ENCODE measurements at places on chromosomes 1 and 21.

DNA sequence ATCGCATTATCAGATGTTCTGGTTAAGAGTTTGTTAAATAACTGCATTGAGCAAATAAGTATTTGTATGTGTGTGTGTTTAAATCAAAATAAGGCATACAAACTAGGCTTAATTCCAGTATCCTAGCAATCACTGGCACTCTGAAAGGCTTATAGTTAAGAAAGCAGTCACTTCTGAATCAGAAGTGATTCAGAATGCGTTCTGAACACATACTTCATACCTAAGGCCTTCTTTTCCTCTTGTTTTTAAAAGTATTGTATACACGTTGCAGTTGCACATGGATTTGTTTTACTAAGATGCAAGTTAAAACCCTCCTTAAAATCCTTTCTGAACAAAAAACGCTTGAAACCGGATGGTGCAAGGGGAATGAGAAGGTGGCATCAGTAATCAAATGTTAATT is 238.4 kb upstream of the DMRTA2 start:
- no peak for DNase-seq

- DNase-seq = no peak
Measured at GRCh38 chr1:15238789-15239188, 8.2 kb upstream of the FHAD1 start.

- no peak for DNase-seq
Measured at GRCh38 chr1:119556423-119556822, 49.4 kb downstream of the HSD3B1 start.

DNA sequence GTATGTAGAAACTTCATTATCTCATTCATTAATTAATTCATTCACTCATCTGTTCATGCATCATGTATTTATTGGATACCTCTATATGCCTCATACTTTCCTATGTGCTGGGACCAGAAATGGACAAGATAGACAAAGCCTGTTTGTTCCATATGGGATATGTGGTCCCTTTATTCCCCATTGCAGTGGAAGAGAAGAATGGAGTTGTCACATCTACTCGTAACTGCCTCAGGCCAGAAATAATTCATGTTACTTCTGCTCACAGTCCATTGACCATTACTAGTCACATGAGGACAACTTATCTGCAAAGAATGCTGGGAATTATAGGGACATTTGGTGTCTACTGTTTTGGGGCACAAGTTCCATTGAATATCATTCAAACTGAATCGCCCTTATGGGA is 327.8 kb downstream of the MATN1 start:
- no peak for DNase-seq

DNA sequence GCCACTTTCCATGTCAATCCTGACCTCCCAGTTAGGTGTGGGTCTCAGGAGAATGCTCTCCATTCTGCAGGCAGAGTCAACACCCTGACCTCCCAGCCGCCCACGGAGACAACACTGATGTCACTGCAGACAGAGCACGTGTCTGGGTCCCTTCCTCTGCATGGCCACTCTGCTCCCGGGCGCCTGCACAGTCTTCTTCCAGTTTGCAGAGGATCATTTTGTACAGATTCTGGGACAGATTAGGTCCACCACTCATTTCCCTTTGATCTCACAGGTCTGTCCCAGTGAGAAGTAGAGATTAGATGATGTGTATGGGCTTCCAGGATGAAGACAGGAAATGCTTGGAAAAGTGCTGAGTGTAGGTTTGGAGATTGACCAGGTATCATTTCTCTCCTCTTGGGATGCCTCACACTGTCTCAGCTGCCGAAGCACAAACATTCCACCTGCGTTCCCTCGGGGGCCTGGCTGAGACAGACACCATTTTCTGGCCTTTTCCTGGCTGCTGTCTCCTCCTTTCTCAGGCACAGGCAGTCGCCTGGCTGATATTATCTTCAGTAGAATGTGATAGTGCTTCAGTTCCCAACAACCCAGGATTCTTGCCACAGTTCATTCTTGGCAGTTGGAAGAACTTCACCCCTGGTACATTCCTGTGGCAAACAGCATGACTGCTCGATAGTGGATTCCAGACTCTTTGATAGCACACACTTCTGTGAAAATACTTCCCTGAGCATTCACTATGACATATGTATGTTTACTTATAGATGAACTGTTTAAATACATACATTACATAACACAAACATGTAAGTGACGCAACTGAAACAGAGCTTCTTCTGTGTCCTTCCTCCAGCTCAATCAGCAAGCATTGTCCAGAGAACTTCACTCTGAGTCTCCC is 7.9 kb downstream of the MYBPHL start:
- DNase-seq = no peak

GRCh38 chr1:113608399-113608798 is 150.9 kb downstream of the PHTF1 start:
- no peak for DNase-seq

DNA sequence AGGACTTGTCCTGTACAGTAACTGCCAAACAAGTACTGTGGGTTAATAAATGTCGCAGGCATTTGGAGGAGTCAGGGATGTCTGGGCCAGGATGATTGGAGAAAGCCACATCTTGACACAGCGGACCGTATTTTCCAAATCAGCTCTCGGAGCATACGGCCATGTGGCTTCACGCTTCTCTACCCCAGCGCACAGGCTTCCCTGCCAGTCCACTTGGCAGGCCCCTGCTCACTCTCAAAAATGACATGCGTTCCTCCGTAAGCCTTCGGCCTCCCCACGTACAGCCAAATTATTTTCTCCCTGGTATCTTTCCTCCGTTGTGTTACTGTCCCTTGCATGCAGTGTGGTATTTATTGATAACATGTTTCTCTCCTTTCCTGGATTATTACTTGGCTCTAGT is 7.2 kb upstream of the LRRC38 start:
- DNase-seq = no peak

GRCh38 chr21:36075171-36075570 is 5.3 kb downstream of the CBR1 start:
- DNase-seq = no peak

DNA sequence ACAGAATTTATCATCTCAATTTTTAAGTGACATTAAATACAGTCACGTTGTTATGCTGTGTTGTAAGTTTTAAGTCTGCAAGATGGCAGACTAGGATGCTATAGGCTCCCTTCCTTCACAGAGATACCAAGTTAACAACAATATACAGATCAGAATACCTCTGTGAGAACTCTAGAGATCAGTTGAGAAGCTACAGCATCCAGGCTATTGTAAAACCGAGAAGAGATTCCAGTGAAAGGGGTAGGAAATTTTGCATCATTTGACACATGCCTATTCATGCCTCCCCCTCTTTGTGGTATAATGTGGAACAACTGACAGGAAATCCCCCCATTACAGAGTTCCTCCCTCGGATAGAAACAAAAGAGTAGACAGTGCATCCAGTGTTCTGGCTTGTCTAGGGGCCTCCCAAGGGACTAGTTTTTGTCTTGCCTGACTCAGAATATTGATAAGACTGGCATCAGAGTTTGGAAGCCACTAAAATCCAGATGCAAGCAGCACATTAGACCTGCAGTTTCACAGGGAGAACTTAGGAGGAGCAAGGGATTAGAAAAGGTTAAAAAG is 80.6 kb downstream of the LBR start:
- no peak for DNase-seq

GRCh38 chr1:87348341-87349019 is 19.8 kb downstream of the LMO4 start:
- DNase-seq = no peak

GRCh38 chr1:160542303-160542945 is 19.4 kb upstream of the SLAMF6 start:
- no peak for DNase-seq

DNA sequence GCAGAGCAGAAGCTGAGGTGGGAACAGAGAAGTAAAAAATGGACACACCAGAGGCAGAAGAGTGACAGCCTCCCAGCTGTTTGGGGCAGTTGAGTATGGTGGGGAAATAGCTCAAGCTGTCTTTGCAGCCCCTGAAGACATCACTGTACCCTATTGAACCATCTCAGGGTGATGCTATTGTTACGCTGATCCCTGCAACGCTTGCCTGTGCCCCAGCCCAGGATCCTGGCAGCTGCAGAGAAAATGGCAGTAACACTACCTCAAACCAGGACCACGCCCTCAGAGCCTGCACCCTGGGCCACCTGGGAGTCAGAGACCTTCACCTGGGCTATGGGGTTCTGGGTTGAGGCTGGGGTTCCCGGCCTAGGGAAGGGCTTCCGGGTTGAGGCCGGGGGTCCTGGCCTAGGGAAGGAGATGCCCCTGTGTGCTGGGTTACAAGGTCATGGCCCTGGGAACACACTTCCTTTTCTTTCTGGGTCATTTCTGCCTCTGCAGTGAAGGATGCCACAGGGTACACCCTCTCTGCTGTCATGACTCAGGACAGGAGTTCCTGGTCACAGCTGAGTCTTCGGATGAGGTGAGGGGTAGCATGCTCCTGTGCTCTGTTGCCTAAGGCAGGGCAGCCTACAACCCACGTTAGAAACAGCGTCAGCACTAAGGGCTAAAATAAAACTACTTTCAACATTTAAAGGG is 11.6 kb downstream of the BSND start:
- no peak for DNase-seq

DNA sequence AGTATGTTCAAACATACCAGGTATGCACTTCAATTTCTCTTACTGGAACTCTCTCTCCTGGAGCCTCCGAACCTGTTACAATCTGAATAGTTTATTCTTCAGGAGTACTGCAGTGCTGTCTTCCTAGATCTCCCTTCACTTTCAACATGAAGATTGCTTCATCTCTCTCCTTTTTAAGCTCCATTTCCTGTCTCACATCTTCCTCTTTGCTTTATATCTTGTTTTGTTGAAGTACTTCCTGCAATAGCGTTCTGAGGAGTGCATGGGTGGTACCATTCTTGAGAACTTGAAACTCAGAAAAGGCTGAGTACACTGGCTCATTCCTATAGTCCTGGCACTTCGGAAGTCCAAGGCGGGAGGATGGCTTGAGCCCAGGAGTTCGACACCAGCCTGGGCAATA is 15.7 kb upstream of the C1orf146 start:
- DNase-seq = no peak

- no peak for DNase-seq
Measured at GRCh38 chr1:157771661-157772425, 5.1 kb downstream of the FCRL2 start.

DNA sequence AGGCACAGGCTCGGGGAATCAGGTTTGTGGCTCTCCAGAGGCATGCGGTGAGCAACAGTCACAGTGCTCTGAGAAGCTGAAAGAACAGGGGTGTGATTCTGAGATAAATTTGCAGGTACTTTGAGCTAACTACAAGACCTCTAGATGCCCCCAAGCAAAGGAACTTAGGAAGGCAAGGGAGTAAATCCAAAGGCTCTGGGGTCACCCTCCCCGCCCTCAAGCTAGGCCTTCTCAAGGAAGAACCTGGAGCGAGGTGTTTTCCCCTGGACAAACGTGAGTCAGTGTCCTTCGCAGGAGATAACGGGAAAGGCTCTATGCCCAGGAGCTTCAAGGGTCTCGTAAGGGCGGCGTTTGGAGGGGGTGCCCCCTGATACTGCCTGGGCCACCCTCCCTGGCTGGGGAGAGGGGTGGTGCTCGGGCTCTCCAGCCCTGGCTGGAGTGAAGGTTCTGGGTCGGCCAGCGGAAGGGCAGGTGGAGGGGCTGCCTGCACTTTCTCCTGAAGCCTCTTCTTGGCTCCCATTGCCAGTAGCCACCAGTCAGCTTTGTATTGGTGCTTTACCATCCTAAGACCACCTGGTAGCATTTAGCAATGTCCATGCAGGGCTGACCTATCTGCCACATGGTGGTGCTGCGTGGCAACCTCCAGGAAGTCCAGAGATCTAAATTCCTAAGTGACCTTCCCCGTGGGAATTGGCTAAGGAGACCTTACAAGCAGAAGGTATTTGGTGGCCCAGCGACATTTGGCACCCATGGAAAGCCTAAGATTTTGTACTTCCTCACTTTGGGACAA is 44.0 kb downstream of the GPR161 start:
- no peak for DNase-seq

- DNase-seq = peak; percentile 98
Measured at GRCh38 chr1:156751757-156752481, 444 bp upstream of the HDGF start.

GRCh38 chr1:6517435-6517851 is 26.0 kb upstream of the PLEKHG5 start:
- DNase-seq = no peak

- DNase-seq = no peak
Measured at GRCh38 chr1:116394270-116394669, 21.2 kb downstream of the ATP1A1 start.

- no peak for DNase-seq
Measured at GRCh38 chr1:226618380-226618779, 69.8 kb downstream of the STUM start.

DNA sequence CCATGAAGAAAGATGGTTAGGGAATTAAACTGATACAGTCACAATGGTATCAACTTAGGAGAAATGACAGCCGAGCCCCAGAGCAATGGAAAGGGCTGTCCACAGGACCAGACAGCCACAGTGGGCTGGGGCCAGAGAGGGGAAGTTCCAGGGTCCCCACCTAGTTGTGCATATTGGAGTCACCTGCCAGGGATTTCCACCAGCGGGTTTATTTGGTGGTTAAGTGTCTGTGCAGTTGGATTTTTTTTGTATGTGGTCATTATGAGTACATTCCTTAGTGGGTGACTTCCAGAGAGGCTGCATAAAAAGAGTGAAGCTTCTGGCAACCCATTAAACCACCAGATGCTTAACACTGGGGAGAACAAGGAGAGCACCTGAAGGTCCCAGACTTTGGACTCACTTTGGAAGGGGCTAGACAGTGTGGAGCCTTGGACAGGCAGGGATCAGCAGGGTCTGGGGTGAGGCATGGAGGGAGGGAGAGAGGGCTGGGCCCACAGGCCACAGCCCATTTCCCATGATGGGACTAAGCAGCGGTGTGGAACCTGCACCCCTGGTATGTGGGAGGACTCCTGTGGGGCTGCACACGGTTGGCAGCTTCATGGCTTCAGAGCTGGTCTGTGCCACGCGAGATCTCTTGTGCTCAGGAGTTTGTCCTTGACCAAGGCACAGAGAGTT is 7.8 kb upstream of the PTTG1IP start:
- no peak for DNase-seq

DNA sequence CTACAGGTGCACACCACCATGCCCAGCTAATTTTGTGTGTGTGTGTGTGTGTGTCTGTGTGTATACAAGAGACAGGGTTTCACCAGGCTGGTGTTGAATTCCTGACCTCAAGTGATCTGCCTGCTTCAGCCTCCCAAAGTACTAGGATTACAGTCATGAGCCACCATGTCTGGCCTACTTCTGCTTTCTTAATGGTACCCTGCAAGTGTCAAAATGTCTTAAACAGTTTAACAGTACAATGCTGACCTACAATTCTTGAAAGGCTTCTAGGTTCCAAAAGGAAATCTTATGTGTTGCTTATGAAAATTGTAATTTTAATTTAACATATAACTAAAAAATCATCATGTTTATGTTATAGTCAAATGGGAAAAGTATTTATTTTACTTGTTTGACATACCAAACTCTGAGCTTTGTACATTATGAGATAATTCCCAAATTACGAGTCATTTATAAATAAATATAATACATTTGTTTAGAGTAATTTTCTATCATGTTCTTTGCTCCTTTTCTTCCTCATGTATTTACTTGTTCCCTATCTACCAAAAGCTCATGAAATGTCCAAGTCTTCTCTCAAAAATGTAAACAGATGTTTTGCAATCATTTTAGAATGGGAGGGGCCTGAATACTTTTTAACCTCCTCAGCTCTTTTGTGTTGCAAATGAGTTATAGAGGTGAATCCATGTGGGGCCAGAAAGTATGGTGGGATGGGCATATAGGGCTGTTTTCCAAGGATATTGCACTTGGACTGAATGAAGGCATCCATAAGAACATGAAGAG is 8.4 kb upstream of the VCAM1 start:
- no peak for DNase-seq

GRCh38 chr1:115505148-115505571 is 136.6 kb upstream of the VANGL1 start:
- no peak for DNase-seq

All from stimulated activated CD4-positive, alpha-beta T cell treated with anti-CD3 and anti-CD28 coated beads, Interleukin-4, amount 100 ng/mL, for 1 hour (primary cell).